ENCODE measurements at places on chromosomes 1 and 21.

GRCh38 chr21:31725202-31725839, 6.6 kb downstream of the SCAF4 start:
- DNase-seq = no peak

DNA sequence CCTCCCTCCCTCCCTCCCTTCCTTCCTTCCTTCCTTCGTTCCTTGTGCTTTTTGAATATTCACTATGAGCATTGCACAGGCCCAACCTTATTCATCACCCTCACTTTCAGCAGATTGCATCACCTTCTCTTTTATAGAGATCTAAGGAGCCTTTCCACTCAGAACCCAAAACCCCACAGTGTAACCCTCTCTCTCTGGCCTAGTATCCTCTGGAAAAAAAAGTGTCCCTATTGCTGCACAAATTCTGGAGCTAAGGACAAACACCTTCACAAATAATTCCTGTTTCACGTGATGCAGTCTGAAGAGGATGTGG, 25.6 kb downstream of the OR10J5 start:
- no peak for DNase-seq

DNA sequence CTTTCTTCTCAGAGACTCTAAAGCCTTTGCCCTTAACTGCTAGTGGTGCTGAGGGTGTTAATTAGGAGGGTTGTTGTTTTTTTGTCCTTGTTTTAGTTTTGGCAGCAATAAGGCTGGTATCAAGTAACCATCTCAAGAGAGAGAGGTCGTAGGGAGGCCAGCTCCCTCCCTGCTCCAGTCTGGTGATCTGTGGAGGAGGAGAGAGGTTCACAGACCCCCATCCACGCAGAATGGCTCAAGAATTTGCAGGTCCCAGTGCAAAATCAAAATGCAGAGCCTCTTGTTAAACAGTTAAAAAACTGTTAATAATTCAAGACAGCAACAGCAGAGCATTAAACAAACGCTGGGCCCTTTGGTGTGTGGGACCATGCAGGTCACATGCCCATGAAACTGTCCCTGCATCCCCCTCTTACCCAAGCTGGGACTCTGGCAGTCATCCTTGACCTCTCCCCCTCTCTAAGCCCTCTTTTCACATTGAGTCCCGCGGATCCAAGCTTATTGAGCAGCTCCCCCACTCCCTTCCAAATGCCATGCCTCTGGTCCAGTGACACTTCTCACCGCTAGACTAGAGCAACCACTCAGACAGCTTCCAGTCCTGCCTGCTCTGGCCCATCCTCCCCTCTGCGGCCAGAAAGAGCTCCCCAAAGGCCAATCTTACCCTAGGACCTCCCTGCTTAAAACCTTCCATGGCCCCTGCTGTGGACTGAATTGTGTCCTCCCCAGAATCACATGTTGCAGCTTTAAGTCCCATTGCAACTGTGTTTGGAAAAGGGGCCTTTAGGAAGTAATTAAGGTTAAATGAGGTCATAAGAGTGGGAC, 47.7 kb upstream of the RPL11 start:
- no peak for DNase-seq

DNA sequence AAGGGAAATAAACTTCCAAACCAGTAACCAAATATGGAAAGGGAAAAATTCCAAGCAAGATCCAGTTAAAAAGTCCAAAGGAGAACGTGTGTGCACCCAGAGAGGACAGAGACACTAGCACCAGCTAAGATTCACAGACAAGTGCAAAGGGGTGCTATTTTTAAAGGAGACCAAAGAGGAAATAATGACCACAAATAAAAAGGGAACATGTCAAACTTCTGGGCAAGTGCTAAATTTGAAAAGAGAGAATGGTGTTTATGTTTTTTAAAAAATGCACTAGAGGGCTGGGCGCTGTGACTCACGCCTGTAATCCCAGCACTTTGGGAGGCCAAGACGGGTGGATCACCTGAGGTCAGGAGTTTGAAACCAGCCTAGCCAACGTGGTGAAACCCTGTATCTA, 8.6 kb downstream of the JAM2 start:
- no peak for DNase-seq

DNA sequence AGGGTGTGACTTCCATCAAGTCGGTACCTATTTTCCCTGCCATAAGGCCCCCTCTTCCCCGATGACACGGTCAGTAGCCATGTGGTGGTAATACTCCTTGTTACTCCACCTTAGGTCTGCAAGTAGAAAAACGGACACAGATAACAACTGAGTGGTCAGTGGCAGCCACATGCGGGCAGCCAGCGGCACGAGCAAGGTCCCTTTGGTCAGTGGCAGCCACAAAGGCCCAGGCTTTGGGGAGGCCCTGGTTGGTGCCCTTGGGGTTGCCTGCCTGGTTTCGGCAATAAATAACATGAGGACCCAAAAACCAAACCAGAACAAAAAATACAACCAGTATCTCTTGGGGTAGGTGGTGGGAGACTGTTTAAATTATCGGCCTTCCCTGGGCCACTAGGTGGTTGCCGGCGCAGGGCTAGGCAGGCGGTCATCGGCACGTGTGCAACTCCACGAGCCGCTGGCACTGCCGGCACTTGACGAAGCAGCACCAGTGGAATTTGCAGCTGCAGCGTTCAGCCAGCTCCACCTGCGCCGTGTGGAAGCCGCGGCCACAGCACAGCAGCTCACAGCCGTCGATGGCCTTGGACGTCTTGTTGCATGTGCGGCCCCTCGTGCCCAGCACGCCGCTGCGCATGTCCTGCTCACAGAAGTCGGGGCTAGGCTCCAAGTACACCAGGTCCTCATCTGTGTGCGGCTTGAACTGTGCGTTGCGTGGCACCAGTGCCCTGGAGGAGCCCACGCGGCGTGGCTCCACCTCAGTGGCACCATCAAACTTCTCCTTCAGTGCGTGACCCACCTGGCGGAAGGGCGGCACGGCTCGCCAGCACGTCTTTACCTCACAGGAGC, 23.1 kb downstream of the WNT4 start:
- DNase-seq = no peak

DNA sequence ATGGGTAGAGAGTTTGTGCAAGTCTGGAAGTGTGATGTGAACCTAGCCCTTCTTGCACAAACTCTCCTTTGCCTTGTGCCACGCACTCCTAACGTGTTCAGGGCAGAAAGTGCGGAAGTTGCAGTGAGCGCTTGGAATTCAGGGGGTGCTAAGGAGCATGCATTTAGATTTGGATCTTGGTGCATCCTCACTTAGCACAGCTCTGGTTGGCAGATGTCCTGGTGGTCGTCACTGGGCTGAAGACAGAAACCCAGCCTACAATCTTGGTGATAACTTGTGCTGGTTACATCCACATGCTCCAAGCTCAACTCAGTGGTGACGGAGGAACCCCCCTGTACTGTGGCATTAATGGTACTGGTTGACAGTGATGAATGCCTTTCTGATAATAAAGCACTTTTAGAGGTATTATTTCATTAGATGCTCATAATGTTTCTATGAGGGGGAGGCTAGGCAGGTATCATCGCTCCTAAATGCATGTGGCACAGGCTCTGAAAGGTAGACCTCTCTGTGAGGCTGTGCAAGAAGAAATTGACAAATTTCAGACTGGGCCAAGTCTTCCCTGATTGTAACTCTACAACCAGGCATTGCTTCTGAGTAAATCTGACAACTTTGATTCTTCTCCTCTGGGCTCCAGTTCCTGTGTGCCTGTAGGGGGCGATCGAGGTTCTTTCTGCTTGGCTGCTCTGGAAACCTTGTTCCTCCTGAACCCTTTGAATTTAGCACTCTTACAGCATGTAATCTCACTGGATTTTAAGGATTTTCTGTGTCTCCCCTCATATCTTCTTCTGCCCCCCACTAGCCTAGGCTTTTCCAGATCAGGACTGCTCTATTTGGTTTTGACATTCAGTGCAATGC, 40.6 kb downstream of the MAPKAPK2 start:
- DNase-seq = no peak

All from stimulated activated CD4-positive, alpha-beta T cell treated with anti-CD3 and anti-CD28 coated beads, Interleukin-1b, Interleukin-23, amount 100 ng/mL, for 1 hour (primary cell).